ENCODE measurements at places on chromosomes 6 and 20.

- no peak for DNase-seq
These were observed 356.6 kb downstream of the PREX1 start for GRCh38 chr20:48471176-48471575.

- no peak for DNase-seq
These were observed 116.5 kb downstream of the TCP11 start for GRCh38 chr6:35024551-35025054.

DNA sequence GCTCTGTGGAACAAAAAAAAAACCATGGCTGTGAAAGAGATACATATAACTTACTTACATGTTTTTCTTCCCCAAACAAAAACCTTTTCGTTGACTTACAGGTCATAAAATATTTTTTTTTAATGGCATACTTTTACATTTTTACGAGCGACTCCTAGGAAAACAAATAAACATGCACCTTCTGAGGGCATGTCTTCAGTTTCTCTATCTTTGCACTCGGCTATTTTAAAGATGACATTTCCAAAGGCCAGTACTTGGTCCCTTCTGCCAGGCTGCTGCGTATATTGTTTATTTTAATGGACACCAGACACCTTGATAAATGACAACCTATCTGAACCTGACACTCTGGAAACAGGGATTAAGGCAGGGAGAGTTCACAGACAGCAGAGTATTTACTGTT is 49.4 kb downstream of the PIGU start:
- no peak for DNase-seq

- DNase-seq, result no peak
These were observed 456.5 kb downstream of the UTRN start for GRCh38 chr6:144741659-144742058.

DNA sequence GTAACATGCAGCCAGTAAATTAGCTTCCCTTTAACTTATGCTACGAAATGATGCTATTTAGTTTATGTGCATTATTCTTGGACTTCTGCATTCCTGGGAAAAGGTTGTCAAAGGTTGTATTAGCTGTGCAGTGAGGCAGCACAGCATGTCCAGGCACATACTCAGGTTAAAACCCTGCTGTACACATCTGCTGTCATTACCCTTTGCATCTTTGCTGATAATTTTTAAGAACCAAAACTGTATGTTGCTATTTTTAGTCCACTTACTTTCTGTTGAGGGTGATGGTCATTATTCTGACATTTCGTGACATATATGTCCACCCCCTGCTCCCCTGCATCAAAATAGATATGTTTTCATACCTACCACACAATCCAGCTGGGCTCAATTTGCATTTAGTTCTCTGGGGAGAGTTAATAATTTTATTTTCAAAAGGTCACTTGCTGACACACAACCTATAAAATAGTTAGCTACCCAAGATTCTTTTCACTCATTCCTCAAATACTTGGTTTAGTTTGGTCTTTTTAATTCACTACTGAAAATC is 142.5 kb upstream of the SPACA1 start:
- no peak for DNase-seq

DNA sequence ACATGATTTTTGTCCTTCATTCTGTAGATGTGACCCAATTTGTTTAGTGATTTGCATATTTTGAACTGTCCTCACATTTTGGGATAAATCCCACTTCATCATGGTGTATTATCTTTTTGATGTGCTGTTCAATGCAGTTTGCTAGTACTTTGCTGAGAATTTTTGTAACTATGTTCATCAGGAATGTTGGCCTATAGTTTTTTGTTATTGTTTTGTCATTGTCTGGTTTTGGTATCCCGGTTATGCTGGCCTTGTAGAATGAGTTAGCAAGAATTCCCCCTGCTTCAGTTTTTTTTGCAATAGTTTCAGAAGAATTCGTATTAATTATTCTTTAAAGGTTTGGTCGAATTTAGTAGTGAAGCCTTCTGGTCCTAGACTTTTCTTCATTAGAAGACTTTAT is 11.9 kb downstream of the KIF25 start:
- DNase-seq, result no peak

DNA sequence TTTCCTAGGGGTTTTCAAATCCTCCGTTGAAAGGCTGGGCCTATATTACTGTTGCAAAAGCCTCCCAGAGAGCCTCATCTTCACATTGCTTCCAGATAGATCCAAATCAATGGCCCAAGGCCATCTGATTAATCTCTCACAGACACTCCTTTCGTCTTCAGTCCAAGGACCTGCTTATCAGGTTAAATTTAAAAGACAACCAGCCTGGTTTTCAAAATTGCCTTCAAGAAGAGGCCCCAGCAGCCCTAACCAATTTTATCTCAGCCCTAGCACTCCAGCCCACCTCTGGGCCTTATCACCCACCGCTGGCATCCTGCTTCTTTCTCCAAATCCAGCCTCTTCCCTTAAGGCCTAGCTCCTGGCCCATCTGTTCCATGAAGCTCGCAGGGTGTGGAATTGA is 15.5 kb upstream of the CCND3 start:
- DNase-seq, result no peak

DNA sequence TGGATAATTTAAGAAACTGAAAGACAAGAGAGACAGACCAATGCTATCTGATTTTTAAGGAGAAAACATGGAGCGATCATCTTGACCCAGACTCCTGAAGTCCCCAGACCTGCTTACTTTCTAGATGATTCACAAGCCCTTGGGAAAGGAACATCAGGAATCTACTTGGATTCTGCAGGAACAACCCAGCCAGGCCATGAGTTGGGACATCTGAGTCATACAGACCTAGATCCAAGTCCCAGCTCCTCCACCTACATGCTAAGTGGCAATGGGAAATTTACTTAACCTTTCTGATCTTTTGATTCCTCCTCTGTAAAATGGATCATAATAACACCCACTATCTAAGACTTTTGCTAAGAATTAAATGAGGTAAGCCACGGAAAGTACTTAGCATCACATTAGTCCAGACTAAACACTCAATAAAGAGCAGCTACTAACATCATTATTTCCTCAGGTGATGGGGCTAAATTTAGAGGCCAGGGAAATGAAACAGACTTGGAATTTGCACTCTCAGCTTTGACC is 61.0 kb upstream of the MAFB start:
- DNase-seq, result no peak

DNA sequence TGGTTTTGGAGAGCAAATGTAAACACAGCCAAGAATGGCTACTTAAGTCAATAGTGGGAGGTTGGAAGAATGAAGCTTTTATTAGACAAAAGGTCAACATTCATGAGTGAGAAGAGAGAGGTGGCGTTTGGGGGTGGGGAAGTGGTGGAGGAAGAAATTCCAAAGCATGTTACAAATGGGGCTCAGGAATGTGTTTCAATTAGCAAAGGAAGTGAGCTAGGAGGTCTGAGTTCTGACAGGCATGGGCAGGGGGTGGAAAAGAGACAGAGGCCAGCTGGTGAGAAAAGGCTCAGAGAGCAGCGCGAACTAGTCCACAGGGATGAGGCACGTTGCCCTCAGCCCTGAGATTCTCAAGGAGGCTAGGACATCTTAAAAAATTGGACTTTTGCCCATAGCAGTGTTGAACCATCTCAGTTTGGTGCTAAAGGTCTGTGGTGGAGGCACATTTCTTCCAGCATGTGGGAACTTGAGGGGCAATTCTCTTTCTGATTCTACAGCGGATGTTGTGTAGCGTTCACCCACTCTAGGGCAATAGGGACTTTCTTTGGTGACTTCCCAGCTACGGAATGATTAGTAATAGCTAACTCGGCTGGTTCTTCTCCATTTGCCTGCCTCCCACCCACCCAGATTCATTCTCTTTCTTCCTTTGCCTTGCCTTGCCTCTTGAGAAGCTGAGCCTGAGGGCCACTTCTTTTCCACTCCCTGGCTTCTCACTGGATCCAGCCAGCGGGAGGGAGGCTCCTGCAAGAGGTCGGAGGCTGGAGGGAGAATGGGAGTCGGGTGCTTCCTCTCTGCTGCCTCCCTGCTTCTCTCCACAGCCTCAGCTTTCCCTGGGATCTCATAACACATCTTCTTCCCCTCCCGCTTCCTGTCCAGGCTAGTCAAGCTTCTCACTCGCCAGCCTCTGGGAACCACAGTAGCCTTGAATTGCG is 45.1 kb upstream of the NEDD9 start:
- no peak for DNase-seq

DNA sequence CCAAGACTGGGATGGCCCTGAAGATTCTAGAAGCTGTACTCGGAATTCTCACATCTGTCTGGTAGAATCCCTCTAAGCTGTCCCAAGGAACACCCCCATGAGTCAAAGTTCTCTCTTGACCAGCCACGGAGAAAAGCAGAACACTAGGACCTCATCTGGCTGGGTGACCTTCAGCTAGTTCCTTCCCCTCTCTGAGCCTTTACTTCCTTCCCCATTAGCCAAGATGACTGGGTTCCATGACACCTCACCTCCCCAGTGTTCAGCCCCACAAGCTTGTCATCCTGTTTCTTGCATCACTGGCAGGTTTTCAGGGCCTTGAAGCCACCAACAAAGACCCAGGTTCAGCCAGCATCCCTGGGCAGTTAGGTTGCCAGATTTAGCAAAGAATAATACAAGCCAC is 47.8 kb downstream of the MAFB start:
- no peak for DNase-seq

GRCh38 chr20:22678678-22679077 is 94.3 kb upstream of the FOXA2 start:
- no peak for DNase-seq

- no peak for DNase-seq
These were observed 12.8 kb upstream of the ULBP3 start for GRCh38 chr6:150081702-150082101.

- no peak for DNase-seq
These were observed 60.2 kb downstream of the GNAS-AS1 start for GRCh38 chr20:58790454-58790853.

DNA sequence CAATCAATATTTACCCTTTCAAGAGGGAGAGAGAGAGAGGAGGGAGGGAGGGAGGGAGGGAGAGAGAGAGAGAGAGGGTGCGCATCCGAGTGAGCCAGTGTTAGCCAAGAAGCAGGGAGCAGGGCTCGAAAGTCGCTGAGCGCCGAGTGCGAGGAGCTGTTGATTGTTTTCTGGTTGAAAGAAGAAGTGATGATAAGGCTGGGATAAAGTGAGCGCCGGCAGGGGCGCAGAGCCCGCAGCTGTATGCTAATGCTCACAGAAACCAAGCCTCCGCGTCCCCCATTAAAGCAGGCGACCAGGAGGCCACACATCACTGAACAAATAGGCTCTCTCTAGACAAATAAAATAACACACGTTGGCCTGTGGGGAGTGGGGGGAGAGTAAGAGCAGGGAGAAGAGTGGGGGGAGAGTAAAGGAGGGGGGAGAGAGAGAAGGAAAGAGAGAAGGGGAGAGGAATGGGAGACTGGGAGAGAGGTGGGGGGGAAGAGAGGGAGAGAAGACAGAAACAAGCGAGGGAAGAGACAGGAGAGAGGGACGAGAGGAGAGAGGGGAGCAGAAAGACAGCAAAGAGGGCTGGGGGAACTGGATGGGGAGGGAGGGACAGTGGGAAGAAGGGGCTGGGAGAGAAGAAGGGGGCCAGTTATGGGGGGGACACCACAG is 5.0 kb upstream of the INSM1 start:
- DNase-seq, result no peak

DNA sequence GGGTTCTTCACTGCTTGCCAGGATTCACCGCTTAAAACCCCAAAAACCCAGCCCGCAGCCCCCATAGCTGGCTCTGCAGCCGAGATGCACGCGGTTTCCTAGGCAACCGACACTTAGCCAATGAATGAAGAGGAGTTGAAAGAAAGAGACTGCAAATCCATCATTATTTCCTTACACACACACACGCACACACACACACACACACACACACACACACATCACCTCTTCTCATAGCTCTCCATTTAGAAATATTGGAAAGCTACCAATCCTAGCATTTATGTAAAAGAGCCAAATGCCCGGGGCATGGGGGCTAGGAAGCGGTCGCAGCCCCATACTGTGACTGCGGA is 3.4 kb upstream of the TUBB2B start:
- no peak for DNase-seq

DNA sequence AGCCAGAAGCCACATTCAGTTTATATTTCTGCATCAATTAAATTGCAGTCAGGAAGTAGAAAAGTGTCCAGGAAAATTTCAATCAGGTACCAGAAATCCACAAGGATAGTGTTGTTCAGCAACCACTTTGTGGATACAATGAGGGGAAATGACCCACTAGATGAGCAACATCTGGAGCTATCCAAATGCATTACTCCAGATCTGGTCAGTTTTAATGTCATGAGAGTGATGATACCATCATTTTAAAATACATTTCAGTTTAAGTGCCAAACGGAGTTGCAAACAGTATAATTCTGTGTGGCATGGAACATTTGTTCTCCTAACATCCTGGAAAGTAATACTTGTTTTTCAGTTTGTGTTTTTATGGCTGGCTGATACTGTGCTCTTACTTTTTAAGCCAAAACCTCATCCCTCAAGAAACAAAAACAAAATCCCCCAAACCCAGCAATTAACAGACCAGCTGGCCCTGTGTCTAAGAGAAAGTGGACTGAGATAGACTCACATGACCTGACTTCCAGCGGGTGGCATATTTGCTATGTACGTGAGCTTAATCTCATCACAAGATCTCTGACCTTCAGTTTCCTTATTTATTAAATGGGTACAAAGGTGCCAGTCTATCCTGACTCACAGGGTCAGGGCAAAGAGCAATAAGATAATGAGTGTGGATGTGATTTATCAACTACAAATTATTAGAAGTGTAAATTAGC is 58.8 kb upstream of the CNKSR3 start:
- DNase-seq, result no peak

GRCh38 chr6:151357758-151358436 is 33.5 kb downstream of the ZBTB2 start:
- DNase-seq, result no peak

DNA sequence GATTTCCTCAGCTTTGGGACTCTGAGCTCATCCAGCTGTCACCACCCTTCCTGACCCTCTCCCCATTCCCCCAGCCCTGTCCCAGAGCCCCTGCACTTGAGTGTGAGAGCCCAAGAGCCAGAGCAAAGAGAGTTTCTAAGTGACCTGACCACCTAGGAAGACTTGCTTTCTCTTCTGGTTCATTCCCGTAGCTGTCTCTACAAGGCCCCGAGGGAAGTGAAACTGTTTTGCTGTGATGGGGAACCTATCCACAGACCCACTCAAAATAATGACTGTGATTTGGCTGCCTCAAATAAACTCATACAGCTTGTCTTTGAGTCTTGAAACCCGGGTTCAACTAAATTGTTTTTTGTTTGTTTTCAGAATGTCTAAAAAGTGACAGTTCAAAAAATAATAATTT is 74.6 kb upstream of the XRN2 start:
- DNase-seq, result no peak

GRCh38 chr20:18225632-18226031 is 62.7 kb upstream of the ZNF133 start:
- DNase-seq, result no peak

- no peak for DNase-seq
These were observed 87.5 kb downstream of the MEI4 start for GRCh38 chr6:77740380-77740779.

DNA sequence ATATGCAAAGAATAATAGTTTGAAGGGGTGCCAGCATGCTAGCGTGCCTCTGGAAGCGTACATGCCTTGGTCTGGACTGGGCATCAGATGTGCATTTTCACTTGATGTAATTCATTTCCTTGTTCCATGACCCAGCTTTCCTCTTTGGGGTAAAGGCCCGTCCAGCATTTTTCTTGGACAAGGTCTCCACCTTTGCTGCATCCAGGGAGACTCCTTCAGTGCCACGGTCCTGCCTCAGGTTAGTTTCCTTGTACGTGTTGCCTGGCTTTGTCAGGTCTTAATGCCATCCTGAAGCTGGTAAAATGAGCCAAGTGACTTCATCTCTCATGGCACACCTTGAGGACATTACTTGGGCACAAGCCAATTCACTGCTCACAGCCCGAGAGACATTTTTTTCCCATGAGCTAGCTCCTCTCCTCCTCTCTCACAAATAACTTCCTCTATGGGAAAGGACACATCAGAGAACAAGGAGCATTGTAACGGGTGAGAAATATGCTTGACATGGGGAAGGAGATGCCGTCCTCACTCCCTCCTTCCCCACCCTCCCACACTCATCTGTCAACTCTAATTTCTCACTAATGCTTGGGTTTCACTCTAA is 23.9 kb downstream of the EDN1 start:
- no peak for DNase-seq
